Omental fat pad (tissue), 4 donors: ENCODE measurements at places on chromosomes 16 and 17.

DNA sequence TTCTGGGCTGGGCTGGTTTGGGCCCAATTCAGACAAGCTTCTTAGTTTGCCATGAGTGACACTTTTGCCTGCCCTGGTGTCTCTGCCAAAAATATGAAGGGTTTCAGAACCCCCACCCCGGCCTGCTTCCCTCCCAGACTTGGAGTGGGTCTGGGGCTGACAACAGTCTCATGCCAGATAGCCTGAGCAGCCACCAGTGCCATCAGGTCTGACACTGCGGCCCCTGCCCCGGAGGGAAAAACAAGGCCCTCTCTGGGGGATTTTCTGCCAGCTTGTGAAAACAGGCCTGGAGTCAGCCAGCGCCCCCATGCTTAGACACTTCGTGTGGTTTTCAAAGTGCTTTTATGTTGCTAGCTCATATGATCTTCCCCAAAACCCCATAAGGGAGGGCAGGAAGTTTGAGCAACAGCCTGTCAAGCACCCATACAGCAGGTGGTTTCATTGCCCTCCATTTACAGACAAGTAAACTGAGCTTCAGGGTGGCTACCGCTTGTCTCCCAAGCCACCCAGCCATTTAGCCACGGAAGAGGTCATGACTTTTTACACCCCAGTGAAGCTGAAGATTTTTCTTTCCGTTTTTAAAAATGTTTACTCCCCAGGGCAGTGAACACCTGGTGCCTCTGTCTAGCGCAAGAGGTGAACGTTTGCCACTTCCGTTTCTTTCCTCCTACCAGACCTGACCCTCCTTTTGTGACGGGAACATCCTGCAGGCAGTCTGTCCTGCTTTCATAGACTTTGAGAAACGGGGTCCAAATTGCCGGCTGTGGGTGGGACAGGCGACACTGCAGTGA lies 300.6 kb downstream of the SEC14L1 start:
- no peak for DNase-seq

- no peak for DNase-seq
Measured at GRCh38 chr17:7982173-7982572, 20.2 kb upstream of the GUCY2D start.

GRCh38 chr17:74368341-74369081 lies 1.2 kb downstream of the GPR142 start:
- peak; percentile 71 for DNase-seq

DNA sequence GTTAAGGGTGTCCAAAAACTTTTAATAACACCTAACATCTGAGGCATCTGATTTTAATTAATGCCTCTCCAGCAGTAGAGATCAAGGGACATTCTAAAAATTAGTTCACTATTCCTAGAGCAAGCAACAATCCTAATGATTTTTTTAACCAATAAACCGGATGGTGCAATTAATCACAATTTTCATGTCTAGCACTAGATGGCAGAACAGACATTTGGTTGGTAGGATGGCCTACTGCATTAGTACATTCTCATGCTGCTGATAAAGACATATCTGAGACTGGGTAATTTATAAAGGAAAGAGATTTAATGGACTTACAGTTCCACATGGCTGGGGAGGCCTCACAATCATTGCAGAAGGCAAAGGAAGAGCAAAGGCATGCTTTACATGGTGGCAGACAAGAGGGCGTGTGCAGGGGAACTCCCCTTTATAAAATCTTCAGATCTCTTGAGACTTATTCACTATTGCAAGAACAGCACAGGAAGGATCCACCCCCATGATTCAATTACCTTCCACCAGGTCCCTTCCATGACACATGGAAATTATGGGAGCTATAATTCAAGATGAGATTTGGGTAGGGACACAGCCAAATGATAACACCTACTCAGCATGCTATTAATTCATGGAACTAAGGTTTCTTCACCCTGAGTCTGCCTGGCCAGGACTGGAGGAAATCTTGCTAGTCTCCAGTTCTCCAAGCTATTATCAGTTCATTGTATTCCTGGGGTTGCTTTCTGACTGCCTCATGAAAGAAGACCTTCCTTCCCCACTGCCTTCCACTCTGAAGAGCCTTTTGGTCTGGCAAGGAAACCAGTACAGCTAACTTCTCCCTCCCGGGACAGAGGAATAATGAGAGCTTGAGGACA lies 24.8 kb downstream of the HS3ST3A1 start:
- no peak for DNase-seq

DNA sequence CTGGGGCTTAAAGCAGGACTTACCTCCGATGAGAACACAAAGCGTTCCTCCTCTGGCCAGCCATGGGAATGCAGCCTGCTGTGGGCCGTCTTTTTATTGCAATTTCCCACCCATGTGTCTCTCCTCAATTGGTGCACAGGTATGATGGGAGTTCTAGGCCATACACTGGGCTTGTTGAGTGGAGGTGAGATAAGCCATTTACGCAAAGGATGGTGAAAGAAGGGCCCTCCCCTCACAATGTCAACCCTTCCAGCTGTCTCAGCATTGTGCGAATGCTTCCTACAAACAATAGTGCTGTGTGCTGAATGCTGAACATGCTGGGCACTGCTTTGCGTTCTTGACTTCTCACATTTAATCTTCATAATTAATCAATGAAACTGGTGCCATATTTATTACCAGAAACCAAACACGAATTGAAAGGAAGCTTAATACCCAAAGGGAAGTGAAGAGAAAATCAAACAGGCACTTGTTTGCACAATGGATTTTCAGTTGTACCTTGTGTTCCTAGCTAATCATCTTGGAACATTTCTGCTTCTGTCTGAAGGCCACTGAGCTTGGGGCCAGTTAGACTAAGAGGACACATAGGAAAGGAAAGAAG lies at the start of gene GP2:
TSS of gene GP2 (minus strand) at position 70 of the 598 bp plus-strand sequence. CDS start 1,082 bp downstream, outside the sequence.
- no peak for DNase-seq

DNA sequence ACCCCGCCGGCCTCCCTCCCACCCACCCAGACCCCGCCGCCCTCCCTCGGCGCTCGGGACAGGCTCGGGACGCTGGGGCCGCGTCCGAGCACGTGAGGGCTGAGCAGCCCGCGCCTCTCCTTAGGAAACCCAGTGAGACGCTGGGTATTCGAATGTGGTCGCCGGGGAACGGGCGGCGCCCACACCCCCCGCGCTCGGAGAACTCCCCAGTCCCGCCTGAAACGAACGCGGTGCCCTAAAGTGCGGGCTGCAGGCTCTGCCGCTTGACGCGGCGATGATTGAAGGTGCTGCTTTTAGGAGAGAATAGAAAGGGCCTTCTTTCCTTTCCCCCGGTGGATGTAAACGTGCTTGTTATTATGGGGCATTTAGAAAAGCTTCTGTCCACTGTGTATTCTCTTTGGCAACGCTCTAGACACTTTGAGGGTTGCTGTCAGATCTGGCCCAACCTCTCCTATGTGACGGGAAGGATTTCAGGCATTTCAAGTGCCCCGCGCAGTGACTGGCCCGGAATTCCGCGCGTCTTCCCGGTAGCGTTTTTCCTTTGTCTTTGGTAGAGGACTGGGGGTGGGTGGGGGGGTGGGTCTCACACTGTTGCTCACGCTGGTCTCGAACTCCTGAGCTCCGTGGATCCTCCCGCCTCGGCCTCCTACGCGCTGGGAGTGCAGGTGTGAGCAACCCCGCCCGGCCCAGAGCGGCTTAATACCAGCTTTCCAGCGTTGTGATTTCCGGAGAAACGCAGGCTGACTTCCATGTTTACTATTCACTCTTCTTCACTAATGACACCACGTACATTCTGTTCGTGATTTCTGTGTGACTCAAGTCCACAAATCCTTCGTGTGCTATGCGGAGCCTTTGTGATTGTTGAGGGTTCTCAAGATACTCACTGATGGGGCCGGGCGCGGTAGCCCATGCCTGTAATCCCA lies 21.8 kb upstream of the FOXK2 start:
- DNase-seq, result no peak

- DNase-seq, result no peak
Measured at GRCh38 chr16:83900571-83900970, 1.7 kb downstream of the MLYCD start.

DNA sequence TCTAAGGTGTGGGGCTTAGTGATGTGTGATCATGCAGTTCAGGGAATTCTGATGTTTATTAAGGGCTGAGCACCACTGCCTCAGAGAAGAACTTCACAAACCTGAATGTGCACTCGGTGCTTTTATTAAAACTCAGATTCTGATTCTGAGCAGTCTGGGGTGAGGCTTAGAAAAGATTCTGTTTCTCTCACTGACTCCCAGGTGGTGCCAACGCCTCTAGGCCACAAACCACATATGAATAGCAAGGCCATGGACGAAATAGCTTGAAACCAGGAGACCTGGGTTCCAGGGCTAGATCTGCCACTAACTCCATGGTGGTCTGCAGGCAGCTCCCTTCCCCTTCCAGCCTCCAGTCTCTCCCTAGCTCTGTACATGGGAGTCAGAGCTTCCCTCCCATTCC lies 169.1 kb downstream of the HS3ST3B1 start:
- DNase-seq, result no peak

- peak; percentile 91 for DNase-seq
Measured at GRCh38 chr17:75113798-75114551, 4.2 kb downstream of the ARMC7 start.

DNA sequence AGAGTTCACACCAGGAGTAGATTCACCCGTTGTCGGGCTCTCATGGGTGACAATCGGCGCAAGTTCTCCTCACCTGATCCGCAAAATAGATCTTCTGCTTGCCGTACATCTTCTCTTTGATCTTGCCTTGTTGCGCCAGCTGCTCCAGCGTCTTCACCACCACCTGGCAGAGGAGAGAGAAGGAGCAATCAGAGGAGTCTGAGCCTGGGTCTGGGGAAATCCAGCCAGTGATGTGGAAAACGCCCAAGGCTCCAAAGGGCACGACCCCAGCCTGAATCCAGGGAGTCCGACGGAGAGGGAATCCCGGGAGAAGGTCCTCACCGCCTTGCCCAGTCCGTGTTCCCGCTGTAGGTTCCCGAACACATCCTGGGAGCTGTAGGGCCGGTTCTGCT lies 393 bp downstream of the PSMC3IP start:
- DNase-seq, result no peak
